ENCODE measurements at places on chromosomes 3 and 15.

DNA sequence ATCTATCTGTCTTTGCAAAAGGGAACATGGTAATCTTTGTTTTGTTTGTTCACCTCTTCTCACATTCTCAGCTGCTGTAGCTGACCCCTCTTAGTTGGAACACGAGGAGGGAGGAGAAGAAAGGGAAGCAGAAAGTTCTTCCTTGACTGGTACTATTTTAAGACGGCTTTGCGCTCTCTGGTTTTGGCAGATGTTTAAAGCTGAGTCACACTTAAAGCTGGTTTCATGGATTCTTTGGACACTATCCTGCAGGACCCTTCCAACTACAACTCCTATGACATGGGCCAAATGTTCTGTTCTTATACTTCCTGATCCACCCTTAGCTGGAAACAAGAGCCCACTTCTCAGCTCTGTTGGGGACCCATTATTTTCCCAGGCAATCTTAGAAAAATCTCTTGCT lies 40.6 kb upstream of the FXR1 start:
- DNase-seq, result no peak

DNA sequence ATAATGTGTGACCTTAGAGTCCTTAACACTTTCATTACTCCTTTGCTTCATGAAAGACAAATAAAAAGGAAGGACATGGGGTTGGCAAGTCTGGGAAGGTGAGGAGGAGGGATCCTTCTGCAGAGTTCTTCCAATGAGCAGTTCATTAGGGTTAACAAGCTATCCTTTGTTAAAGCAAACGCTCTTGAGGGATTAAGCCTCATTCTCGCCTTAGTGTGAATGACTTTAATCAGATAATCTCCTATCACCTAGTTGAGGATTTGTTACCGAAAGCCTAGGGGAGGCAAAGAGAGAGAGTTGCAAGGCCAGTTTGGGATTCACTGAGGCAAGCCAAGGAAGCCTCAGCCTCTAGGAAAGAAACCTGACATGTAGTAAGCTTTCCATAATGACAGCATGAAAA lies 7.4 kb upstream of the MBNL1 start:
- no peak for DNase-seq

GRCh38 chr15:58469432-58470353 lies 37.9 kb downstream of the LIPC start:
- DNase-seq, result no peak

DNA sequence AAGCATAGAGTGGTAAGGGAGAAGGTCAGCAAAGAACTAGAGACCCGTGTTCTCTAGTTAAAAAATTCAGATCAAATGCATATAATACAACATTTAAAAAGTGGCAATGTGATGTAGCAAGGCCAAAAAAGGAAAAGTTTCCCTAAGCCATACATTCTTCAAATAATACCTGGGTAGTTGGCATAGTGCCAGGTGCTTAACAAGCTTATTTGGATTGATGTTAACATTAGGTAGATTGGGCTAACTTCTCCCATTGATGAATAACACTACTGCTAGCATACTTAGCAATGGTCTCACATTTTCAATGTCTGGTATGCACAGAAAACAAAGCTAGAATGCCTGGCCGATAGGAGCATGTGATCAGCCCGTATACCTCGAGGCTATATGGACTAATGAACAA lies 283.6 kb upstream of the RARB start:
- no peak for DNase-seq

DNA sequence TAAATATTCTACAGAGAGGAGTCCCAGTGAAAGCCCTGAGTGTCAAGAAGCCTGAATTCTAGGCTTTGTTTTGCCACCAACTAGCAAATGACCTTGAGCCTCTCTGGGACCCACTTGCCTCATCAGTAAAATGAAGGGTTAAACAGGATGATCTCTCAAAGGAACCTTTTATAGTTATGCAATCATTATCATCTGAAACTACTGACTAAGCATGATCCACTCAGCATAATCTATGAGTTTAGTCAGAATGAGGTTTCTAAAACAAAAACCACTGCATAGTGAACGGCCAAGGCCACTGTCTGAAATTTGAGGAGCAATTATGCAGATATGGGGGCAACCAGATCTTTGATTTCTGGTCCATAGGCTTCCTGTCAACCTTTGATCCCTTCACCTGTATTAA lies 319.0 kb downstream of the MECOM start:
- no peak for DNase-seq

GRCh38 chr15:29032229-29032625 lies 146.5 kb downstream of the APBA2 start:
- no peak for DNase-seq

GRCh38 chr3:181712226-181712552 lies 464 bp downstream of the SOX2 start:
- DNase-seq, result no peak

GRCh38 chr3:153369561-153370374 lies 207.7 kb downstream of the RAP2B start:
- no peak for DNase-seq

- no peak for DNase-seq
These were observed 68.4 kb downstream of the RPL22L1 start for GRCh38 chr3:170801597-170801996.

DNA sequence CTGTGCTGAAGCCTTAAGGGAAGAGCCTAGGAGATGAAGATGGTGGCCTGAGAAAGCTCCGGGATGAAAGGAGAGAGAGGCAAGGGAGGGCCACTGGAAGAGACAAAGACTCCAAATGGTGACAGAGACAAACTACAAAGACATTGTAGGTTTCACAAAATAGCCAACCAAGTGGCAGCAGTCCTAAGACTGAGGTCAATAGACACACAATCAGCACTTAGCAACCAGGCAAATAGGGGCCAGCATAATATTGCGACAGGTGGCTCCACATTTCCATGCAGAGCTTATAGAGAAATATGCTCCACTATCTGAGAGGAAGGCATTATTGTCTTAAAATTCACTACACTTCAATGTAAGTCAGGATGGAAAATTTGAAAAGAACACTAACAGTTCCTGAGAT lies 22.1 kb upstream of the MYO5C start:
- DNase-seq, result no peak

DNA sequence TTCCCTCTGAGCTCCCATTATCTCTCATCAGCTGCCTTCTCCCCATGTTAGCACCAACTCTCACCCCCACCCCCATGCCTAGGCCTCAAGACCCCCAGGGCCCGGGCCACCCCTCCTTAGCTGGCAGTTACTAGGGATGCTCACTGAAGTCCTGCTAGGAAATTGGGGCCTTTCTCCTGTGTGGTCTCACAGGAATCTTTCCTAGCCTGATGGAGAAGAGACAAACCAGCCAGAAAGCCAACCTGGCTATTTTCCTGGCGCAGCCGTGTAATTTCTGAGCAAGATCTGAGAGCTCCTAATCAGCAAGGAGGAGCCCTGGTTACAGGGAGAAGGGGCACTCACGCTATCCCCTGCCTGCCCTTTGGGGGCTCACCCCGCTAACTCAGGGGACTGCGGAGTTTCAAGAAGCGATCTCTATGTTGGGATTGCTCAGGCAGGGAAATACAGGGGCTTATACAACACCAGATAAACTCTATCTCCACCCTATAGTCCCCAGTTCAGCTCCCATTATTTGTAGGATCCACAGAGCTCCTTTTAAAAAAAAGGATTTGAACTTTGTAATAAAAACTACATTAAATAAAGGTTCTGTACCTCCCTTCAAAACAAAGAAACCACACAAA lies 25.2 kb downstream of the NR2F2 start:
- peak; percentile 17 for DNase-seq

GRCh38 chr3:194225988-194226663 lies 90.2 kb downstream of the HES1 start:
- DNase-seq, result no peak

GRCh38 chr15:45668386-45668785 lies 33.6 kb downstream of the SQOR start:
- no peak for DNase-seq

DNA sequence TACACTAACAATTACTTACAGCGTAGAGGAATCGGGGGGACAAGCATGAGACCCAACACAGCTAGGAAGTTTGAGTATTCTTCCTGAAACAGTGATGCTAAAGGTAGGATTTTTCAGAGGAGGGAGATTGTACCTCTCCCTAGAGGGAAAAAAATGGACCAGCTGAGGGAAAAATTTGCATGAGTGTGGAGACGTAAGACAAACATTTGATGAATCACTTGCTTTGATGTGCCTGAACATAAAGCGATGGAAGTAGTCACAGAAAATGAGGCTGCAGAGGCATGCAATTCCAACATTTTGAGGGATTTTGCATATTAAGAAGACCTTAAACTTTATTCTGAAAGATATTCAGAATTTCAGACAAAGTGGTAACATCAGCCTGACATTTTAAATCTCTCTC lies 102.2 kb downstream of the COL6A6 start:
- DNase-seq, result no peak

GRCh38 chr3:21777821-21778220 lies 26.8 kb upstream of the ZNF385D start:
- DNase-seq, result no peak

DNA sequence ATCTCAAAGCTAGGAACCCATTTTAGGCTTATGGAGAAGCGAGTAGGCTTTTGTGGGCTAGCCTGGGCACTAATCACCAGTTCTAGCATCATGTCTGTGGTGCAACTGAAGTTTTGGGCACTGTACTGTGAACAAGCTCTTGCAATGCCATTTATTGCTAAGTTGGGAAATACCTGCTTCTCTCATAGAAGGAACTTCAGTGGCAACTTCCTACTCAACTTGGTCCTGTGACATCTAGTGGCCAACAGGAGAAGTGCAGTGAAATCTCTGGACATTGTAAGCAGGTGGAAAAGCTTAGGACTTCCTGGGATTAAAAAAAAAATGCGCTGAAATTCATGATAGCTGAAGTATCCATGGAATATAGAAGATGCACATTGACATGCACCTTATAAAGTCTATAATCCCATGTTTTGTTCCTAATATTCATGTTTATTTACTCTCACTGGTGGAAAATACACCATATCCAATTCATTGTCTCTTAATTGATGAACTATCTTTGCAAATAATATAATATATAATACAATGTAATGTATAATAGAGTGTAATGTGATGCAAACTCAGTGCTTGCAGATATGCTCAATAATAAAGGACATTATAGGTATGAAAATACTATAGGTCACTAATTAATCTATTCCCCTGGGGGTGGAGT lies 6.5 kb upstream of the ALDH1A3 start:
- no peak for DNase-seq

GRCh38 chr3:140905559-140905958 lies 36.1 kb upstream of the SLC25A36 start:
- DNase-seq, result no peak

DNA sequence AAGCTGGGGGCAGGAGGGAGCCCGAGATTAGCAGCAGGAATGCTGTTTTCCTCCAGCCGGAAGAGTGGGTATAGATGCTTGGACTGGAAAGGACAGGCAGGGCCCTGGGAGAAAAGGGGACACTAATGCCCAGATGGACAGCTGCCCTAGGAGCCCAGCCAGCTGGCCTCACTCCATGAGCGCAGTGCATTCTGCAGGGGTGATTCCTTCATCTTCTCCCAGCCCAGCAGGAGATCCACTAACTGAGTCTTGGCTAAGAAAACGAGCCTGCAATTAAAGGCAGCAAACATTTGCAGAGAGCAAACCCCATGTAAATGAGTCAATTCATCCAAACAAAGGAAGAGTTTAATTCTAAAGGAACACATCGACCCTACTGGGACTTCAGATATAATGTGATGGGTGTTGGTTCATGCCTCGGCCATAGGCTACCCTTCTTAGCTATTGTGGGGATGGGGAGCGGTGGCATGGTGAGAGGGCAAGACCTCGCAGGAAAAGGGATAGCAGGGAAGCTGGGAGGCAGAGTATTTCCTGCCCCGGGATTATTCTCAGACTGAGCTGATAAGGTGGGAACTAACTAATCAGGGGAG lies 13.3 kb upstream of the MINAR1 start:
- DNase-seq, result no peak

GRCh38 chr3:89184151-89184995 lies 77.0 kb downstream of the EPHA3 start:
- DNase-seq, result no peak

All from left renal cortex interstitium (tissue), 4 donors.